ENCODE measurements at places on chromosomes 3 and 15.

GRCh38 chr3:52773361-52774065 lies 2.8 kb upstream of the NEK4 start:
- no peak for DNase-seq

GRCh38 chr3:89932882-89933281 lies 825.5 kb downstream of the EPHA3 start:
- no peak for DNase-seq

GRCh38 chr3:160755776-160756304 lies at the start of gene PPM1L:
PPM1L (plus strand) TSS chr3:160756231.
- peak; percentile 70 for DNase-seq

DNA sequence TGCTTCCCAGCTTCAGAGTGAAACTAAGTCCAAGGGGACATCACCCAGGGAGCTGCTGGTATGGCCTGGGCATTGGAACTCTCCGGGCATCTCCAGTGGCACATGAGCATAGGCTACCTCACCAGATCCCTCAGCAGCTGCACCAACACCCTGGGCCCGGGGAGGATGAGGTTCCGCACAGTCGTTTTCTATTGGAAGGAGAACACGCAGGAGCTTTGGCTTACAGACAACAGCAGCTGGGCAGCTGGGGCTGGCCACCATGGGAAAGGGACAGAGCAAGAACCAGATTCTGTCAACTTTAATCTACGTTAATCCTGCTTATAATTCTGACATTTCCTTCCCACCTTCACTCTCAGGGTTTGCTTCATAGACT lies 65.5 kb downstream of the MYO1E start:
- no peak for DNase-seq

GRCh38 chr3:37014620-37015019 lies 21.3 kb downstream of the MLH1 start:
- DNase-seq = no peak

GRCh38 chr15:89172921-89173320 lies 48.5 kb downstream of the RLBP1 start:
- no peak for DNase-seq

- no peak for DNase-seq
Observed at GRCh38 chr15:52397118-52397517, 101.5 kb upstream of the MYO5C start.

GRCh38 chr3:182046166-182046764 lies 334.5 kb downstream of the SOX2 start:
- no peak for DNase-seq

GRCh38 chr15:59011262-59011952 lies 23.9 kb downstream of the RNF111 start:
- no peak for DNase-seq

DNA sequence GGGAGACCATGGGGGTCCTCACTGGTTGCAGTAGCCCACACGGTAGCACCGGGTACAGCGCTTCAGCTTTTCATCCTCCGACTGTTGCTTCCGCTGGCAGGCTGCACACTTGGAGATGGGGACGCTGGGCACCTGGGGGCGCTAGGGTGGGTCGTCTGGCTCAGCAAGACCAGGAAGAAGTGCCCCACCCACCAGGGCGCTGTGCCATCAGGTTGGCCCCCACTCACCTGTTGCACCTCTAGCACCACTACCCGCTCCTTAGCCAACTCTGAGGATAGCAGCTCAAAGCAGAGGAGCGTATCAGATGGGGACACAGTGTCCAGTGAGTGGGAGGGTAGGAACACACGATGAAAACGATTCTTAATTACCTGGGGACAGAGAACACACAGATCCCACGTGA lies 7.7 kb upstream of the QARS1 start:
- DNase-seq = no peak

GRCh38 chr3:71461114-71461513 lies 122.4 kb downstream of the FOXP1 start:
- DNase-seq = no peak

GRCh38 chr3:7682822-7683229 lies 818.8 kb upstream of the LMCD1 start:
- DNase-seq = no peak

DNA sequence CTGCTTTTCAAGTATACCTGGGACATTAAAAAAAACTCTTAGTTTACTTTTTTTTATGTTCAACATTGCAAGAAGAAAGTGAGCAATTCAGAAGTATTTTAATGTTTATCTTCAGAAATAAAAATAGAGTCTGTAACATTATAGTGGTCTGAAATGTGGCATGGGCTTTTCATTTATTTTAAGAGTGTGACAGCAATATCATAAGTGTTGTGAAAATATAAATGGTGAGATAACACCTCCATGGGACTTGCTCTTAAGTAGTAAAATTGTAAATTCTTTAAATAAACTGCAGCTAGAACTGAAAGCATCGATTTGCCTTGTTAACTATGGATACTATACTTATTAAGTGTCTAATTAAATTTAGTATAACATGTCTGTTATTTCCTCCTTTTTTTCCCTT lies 48.8 kb upstream of the ZCWPW2 start:
- DNase-seq = no peak

DNA sequence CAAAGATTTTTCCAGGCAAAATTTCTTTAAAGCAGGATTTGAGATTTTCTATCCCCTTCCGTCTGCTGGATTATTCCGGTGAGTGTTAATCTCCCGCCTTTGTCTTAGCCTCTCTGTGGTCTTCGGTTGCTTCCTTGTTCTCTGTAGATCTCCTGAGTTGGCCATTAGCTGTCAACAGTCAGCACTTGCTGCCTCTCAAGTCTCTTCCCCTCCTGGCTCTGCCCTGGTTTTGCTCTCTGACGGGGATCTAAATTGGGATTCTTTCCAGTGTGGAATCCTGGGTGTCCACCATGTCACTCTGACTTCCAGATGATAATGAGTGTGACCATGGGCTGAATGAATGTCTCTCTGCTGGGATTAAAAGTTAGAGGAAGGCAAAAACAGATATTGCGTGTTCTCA lies 121.5 kb downstream of the IGF1R start:
- no peak for DNase-seq

- DNase-seq = no peak
Observed at GRCh38 chr3:150956376-150956775, 16.2 kb downstream of the CLRN1 start.

DNA sequence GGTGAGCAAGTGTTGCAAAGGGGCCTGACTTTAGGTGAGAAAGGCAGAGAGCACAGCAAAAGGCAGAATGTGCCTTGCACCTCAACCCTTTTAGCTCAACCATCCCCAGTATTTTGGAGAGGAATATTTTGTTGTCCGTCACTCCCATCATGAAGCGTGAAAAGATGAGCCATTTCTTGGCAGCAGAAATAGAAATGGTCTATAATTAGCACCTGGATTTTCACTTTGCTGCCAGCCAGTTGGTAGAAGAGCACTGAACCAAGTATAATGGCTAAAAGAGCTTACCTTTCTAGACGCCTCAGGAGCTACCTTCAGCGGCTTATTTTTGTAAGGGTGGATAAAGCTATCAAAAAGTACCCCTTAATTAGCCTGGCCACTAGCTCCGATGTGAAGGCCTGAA lies 406.7 kb downstream of the OCA2 start:
- DNase-seq = no peak

DNA sequence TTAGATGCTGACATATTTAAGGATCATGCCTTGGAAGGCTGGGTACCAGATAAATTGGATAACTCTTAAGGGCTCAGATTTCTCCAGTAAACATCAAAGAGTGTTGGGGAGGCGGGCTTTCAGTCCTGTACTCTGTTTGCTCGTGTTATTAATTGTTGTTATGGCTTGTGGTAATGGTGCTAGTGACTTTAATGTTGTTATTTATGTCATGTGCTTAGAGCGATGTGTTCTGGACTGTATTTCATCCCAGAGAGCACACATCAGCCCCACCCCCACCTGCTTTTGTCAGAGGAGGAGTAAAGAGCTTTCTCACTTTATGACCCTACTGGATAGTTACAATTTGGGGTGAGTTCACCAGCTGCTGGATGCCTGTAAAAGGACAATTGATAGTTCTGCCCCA lies 386.3 kb downstream of the EPHB1 start:
- no peak for DNase-seq

- no peak for DNase-seq
Observed at GRCh38 chr3:100073714-100074307, 40.5 kb downstream of the FILIP1L start.

DNA sequence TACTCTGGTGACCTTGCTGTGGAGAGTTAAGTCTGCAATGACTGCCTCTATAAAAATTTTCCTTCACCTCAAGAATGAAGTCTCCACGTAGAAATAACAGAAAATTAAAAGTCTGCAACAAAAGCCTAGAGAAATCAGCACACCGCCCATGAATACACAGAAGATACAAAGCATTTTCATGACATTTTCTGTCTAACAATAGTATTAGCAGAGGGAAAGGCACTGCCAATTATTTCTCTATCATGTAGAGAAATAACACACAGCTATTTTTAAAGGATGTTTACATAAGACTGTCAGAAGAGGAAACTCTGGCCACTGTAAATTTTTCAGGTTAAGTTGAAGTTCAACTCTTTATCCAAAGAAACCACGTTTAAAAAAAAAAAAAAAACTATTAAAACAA lies 80.8 kb downstream of the GSK3B start:
- DNase-seq = no peak

- no peak for DNase-seq
Observed at GRCh38 chr3:47581422-47581821, 2.8 kb upstream of the CSPG5 start.

DNA sequence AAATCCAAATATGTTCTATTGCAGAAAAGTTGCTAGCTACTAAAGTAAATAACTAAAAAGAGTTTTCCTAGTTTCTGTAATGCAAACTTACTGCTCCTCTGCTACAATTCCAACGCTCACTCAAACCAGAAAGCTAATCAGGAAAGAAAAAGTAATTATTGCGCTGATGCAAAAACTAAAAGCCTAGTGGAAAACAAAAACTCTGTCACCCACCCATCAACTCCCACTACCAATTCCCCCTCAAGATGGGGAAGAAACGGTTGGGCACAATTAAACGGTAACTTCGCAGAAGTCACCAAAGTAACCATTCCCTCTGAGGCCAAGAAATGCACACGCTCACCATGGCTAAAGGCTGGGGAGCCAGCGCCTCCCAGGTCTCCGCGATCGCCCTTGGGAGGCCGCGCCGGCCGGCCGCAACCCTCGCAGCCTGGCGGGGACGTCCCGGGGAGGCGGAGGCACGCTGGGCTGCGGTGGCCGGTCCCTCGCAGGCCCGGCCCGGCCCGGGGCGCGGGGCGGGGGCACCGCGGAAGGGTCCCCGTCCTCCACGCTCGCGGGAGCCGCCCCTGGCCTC lies 684 bp downstream of the SLTM start:
- DNase-seq = no peak

GRCh38 chr3:185711255-185711870 lies 113.5 kb downstream of the IGF2BP2 start:
- no peak for DNase-seq

- no peak for DNase-seq
Observed at GRCh38 chr3:41845826-41846225, 116.1 kb downstream of the ULK4 start.

DNA sequence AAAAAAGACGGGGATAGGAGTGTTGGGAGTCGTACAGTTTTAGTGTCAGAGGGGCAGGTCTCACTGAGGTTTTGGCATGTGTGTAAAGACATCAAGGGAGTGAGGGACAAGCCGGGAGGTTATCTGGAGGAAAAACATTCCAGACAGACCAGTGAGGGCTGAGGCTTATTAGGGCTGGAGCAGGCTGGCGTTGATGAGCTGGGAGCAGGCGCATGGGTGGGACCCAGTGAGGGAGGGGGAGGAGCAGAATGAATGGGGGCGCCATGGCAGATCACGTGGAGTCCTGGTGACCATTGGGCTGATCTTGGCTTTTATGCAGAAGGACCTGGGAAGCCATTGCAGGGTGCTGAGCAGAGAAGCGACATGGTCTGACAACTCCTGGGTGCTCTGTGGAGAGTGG lies 180.2 kb downstream of the SLCO3A1 start:
- no peak for DNase-seq

DNA sequence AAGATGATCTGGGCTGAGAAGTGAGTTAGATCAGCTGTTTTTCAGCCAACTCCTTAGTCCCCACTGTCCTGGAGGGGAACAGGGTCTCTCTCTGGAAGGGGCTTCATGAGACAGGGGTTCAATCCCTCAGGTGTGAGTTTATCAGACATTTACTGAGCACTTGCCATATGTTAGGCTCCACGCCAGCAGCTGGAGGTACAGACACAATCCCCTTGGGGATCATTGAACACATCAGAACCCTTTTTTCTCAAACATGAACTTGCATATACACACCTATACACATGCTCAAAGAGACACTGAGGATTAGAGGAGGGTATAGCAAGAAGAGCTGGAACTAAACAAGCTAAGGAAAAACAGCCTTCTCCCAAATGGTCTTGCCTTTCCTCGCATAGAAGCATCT lies 5.5 kb upstream of the BMF start:
- DNase-seq = no peak

DNA sequence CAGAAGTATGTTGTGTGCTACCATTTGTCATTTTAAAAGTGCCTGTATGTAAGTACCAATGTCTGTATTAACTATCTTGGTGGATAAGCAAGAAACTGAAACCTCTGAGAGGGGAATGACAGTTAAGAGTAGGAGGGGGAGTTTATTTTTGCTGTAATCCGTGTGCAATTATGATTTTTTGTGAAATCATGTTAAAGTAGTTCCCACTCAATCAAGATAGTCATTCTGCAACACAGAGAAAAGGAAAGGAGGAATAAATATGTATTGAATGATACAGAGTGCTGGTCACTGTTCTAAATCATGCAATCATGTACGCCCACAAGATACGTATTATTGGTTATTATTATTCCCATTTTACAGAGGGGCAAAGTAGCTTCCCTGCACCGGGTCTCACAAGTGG lies 105.1 kb upstream of the UBE2E1 start:
- DNase-seq = no peak

DNA sequence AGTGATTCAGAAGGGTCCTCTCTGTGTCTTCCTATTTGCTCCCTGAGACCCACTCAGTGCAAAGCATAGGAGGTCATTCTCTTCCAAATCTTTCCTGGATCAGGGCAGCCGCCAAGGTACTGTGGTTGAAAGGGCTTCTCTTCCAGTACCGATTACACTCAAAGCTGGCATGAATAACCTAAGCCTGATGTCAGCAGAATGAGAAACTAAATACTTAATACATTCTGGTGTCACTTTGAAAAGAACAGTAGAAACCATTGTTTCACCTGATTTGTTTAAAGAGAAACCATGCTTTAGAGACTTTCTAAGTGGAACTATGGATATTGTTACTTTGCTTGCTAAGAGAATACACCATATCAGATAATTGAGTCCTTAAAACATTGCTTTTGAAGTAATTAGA lies 50.2 kb downstream of the PDHB start:
- DNase-seq = no peak

DNA sequence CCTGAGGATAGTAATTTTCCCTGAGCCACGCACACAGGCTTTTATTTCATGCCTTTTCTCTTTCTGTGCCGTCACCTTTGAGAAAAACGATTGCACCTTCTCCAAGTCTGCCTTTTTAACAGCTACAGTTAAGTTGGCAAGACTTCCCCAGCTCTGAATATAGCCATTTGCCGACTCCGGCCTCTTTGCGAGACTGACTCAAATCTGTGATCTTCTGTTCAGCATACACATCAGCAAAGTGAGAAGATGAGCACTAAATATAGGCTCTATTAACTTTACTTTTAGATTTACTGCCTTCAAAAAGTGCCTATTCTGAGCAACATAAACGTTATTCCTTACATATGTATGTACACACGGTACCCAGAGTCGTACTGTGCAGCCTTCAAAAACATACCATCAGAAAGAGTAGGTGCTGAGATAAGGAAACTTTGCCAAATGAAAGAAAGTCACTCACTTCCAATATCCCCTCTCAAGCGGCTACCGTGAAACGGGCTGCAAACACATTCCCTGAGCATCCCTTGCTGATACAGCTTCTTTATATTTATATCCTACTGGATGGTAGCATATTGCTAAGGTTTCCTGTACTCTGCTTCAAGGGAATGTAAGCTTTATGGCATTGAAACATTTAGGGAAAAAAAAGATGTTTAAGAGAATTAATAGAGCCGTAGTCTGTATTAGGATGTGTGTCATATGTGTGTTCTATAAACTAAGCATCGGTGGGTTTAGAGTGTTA lies 283.3 kb upstream of the TPRG1 start:
- no peak for DNase-seq
